Jurkat, Clone E6-1 (cell line): ENCODE measurements at places on chromosomes 13 and 19.

DNA sequence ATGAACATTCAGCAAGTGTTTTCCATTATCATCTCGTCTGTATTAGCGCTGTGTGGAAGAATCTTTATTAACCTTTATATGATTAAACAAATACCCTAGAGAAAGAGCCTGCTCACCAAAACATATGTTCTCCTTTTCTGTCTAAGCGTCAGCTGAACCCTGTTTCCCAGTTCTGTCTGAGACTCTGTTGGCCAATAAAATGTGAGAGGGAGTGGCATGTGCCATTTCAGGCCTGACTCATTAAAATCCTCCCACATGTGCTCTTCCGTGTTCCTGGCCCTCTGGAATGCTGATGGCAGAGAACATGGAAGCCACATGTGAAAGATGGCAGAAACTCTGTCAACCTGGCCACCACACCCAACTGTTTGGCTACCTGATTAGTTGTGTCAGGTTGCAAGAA lies 181.9 kb upstream of the EDNRB start:
- DNase-seq: no peak

DNA sequence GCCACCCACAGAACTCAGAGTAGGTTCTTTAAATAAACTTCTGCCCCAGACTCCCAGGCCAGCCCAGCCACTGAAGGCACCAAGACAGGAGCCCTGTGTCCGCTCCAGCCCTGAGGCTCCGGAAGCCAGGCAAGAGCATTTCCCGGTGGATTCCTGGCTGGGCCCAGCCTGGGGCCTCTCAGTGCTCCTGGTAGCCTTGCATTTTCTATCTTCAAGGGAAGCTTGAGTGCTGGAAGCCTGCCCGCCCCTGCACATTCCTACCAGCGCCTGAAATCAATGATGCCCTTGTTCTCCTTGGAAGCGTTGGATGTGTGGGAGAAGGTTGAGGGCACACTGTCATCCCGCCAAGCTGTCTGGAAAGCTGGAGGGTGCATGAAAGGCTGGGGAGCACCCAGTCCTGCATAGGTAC lies 70.3 kb downstream of the ALOX5AP start:
- DNase-seq: no peak

DNA sequence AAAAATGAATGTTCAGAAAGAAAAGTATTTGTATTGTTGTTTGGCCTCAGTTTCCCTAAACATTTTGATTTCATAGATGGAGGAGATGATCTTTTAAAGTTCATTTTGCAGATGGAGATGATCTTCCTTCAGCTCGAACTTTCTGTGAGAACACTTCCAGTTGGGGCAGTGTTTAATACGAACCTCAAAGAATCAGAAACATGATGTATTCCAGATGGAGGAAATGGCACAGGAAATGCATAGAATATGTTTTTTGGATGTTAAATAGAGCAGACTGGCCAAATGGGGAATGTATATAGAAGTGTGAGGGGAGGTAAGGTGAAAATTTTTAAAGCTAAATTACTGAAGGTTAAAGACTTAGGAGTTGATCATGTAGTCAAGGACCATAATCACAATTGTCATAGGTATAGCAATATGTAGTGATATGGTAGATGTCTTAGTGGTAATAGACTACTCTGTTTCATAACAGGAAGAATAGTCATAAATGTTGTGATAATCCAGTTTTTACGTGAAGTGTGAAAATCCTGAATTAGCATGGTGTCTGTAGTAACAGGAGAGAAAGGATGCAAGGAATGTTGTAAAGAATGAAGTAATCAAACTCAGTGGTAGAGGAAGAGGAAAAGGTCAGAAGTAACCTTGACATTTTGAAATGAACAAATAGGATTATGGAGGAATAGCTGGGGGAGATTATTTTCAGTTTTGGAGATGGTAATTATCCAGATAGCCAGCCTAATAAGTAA lies 5.1 kb downstream of the RAP2A start:
- DNase-seq: no peak

- DNase-seq: no peak
Measured at GRCh38 chr19:42662712-42663111, 68.0 kb upstream of the CEACAM8 start.

- DNase-seq: peak; percentile 41
Measured at GRCh38 chr19:18519962-18520847, 1.7 kb downstream of the ELL start.

GRCh38 chr19:55132453-55133129 lies 15.2 kb upstream of the PPP1R12C start:
- no peak for DNase-seq

DNA sequence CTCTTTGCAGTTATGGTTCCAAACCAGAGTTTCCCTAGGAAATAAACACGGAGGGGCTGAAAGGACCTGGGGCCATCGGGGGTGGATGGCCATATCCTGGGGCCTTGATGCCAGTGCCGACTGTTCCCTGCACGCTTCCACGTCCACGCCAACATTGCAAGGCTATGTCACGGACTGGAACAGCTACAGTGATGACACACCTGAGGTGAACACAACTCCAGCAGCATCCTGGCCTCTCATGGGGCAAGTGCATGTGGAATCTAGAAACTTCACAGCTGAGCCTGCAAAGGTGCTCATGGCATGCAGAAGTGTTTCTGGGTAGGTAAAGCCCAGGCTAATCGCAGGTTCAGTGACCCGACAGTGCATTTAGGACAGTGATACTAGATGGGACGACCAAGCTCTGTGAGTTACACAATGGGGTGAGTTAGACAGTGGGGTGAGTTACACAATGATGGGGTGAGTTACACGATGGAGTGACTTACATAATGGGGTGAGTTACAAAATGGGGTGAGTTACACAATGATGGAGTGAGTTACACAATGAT lies 52.0 kb upstream of the GAS6 start:
- DNase-seq: no peak

DNA sequence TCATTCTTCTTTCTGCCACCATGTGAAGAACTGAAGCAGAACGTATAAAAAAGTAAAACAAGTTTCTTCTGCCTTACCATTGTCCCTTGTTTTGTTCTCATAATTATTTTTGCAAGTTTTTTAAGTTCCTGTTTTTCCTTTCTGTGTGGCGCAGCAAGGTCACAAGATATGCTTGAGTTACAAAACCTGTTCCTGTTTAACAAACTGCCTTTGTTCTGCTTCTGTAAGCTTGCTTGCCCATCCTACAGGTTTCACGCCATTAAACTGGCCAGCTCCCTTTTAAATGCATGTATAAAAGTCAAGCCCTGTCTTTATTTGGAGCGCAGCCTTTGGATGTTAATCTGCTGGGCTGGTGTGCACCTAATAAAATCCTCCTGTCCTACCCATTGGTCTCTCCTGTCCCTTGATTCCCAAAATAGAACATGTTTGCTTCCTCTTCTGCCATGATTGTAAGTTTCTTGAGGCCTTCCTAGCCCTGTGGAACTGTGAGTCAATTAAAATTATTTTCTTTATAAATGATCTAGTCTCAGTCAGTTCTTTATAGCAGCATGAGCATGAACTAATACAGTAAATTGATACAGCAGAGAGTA lies 1115.4 kb downstream of the SLITRK1 start:
- no peak for DNase-seq

GRCh38 chr13:43991773-43992201 lies 112.1 kb downstream of the LACC1 start:
- no peak for DNase-seq
